ENCODE measurements at places on chromosomes 16 and 17.

GRCh38 chr16:53159781-53160436, 105.1 kb downstream of the CHD9 start:
- DNase-seq: peak; percentile 1

DNA sequence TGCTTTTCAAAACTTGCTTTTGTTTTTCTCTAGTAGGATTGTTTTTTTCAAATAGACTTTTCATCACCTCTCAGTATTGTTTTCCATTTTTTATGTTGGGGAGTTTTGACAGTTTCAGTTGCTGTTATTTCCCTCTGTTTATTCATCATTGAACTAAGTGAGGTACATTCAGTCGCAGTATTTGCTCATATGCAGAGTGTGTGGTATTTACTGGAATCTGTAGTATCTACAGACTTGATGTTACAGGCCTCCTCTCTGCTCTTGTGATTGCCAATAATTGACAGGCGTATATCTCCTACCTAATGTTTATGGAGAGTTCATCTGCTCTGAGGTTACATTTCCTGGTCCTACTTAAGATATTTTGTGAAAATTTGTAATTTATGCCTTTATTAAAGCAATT, 49.6 kb downstream of the COX10 start:
- no peak for DNase-seq

DNA sequence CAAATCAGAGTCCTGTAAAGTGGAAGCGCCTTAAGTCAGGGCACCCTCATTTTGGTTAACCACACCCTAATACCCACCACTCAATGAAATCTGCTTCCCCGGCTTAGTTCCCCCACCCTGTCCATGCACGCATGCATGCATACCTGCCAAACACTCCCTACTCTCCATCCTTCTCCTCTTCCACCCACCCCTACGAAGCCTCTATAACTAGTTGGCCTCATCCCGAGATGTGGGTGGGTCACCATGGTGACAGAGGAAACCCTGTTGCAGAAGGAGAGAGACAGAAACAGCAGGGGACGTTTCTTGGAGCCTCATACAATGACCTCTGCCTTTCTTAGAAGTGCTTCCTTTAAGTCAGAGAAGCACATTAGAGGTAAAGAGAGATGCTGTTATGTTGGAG, 46.8 kb upstream of the DNAH9 start:
- no peak for DNase-seq

GRCh38 chr17:75486151-75486550, 29.2 kb downstream of the CASKIN2 start:
- DNase-seq: no peak

DNA sequence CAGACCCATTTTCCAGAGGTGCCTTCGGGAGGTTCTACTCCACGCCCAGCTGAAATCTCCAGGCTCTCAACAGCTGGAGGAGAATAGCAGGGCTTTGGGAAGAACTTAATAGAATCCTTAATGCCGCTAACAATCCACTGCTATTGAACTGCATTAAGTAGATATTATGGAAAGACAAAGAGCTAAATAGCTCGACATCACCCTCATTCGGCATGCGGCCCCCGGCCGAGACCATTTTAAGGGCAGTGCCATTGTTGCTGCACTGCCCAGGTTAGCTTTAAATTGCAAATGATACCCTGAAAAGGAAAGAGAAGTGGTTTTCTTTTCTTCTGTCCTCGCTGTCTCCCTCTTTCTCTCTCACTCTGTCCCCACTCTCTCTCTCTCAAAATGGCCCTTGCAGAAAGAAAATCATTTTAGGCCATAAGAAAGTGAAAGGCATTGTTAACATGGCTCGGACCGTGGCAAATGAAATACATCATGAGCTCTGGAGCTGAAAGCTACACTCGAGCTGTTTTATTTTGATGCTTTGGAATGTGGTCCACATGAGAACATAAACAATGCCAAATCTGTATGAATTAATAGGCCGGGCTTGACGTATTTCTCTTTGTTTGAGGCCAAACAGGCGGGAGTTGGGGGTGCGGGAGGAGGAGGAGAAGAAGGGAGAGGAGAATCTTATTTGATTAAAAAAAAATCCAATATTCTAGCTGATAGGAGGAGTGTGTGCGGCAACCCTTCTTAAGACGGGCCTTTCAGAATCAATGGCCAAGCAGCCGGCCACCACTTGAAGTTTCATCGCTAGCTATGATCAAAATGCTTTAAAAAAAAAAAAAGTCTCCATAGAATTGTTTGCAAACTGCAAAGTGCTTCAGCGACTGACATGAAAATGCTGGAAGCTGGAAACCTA, 298.8 kb upstream of the IRX3 start:
- DNase-seq: no peak

DNA sequence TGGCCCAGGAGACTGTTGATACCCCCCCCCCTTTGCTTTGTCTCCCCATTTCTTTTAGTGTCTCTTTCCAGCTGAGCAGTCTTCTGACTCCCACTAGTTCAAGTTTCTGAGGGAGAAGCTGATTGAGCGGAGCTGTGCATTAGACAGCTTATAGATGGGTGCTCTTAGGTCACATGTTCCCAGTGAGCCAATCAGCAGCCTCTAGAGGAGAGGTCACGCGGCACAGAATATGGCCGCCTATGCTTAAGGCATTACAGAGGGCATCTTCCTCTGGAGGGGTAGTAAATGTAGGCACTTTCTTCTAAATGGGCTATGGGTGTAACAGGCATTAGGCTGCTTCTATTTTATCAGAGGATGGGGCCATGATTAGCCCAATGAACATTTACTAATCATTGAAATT, 131.6 kb downstream of the CDH13 start:
- no peak for DNase-seq

- no peak for DNase-seq
Measured at GRCh38 chr17:10337976-10338375, 34.8 kb downstream of the MYH13 start.

DNA sequence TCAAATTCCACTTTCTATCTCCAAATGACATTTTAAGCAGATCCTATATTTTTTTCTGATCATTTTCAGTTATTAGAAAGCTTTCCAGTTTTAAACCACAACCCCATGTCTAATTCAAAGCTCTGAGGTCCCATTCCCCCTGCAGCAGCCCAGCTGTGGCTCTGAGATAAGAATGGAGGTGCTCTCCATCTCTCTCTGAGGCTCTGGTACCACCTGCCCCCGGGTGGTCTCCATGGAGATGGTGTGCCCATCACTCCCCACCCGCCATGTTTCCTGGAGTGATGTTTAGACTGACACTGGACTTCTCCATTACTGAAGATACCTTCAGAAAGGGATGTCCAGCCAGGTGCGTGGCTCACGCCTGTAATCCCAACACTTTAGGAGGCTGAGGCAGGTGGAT, 68.1 kb upstream of the SEC14L1 start:
- DNase-seq: no peak

- no peak for DNase-seq
Measured at GRCh38 chr16:8713635-8714172, 39.3 kb downstream of the ABAT start.

GRCh38 chr17:63120406-63120805, 154.4 kb downstream of the TANC2 start:
- no peak for DNase-seq

DNA sequence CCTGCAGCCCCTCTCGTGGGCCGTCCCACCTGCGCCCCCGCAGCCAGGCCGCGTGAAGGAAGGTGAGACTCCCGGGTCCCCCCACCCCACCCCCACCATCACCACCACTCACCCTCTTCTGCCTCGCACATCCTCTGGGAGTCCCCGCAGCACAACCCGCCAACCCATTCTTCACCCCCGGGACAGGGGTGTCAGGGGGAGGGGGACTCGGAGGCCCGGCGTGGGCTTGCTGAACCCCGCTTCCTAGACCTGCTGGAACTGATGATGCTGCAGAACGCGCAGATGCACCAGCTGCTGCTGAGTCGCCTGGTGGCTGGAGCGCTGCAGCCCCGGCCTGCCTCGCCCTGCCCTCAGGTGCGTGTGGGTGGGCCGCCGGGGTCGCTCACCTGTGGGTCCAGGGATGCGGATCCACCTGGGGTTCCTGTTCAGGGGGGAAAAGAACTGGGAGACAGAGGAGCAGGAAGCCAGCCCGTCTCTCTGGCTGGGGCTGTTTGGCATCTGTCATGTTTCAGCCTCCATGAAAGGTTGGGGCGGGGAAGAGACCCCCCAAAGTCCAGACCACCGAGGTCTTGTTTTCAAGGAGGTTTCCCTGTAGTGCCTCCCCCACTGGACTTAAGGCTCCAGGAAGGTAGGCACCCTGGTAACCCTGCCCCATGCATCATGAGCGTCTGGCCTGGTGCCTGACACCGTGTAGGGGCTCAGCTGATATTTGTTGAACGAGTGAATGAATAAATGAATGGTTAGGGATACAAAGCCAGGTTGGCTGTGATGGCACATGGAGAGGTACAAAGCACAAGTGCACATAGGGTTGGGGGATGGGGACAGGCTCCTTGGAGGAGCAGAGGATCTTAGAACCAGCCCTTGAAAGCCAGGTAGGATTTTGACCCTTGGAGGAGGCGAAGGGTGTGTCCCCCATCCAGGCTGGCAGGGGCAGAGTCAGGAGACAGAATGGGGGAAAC, 849 bp downstream of the PRR29 start:
- DNase-seq: no peak

DNA sequence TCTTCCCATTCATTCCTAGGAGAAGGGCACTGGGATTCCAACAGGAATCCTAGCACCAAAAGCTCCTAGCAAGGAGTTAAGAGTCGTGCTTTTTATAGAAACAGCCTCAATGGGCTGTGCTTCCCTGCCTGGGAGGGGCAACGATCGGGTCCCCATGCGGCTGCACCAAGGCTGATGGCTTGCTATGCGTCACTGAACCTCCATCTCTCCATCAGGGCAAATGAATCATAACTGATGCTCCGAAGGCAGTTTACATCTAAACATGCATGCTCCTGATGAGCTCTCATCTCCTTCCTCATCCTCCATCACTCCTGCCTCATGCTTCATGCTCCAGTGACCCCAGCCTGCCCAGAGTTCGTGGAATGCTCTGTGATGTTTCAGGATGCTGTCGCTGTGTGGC, 270.5 kb downstream of the FOXL1 start:
- DNase-seq: no peak

- DNase-seq: no peak
Measured at GRCh38 chr17:42772945-42773289, 332 bp upstream of the VPS25 start.

DNA sequence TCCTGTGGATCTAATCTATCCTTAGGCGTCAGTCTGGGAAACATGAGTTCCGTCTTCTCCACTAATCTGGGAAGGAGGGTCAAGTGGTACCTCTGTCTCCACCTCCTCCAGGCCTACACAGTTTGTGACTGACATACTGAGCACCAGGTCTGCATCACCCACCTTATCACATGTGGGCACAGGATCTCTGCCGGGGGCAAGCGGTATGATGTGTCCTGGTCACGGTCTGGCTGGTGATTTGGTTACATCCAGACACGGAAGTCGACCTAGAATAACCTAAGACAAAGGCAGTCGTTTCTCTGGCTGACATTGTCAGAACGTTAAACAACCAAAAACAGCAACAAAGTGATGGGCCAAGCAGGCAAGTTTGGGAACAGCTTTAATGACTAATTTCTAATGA, 82.5 kb upstream of the HSBP1 start:
- DNase-seq: no peak

- DNase-seq: no peak
Measured at GRCh38 chr16:28820016-28820415, 2.8 kb upstream of the ATXN2L start.

- DNase-seq: no peak
Measured at GRCh38 chr16:49855822-49856671, at the start of gene ZNF423. TSS of gene ZNF423 (minus strand) at chr16:49856112. CDS start at chr16:49855774, 338 bp downstream.

DNA sequence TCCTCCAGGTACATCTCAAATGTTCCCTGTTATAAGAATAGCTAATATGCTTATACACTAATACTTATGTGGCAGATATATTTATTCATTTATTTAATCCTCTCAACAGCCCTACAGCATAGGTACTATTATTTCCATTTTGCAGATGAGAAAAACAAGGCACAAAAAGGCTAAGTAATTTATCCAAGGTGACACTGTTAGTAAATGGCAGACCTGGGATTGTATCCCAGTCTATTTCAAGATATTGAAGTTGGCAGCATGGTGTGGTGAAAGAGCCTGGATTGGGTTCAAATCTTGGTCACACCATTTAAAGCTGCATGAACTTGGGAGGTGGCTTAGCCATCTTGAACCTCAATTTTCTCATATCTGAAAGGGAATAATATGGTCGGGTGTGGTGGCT, 27.2 kb downstream of the TMEM98 start:
- DNase-seq: no peak

- no peak for DNase-seq
Measured at GRCh38 chr17:79986411-79987186, 49.1 kb downstream of the TBC1D16 start.

- DNase-seq: no peak
Measured at GRCh38 chr16:756428-756827, 4.1 kb upstream of the MSLN start.

DNA sequence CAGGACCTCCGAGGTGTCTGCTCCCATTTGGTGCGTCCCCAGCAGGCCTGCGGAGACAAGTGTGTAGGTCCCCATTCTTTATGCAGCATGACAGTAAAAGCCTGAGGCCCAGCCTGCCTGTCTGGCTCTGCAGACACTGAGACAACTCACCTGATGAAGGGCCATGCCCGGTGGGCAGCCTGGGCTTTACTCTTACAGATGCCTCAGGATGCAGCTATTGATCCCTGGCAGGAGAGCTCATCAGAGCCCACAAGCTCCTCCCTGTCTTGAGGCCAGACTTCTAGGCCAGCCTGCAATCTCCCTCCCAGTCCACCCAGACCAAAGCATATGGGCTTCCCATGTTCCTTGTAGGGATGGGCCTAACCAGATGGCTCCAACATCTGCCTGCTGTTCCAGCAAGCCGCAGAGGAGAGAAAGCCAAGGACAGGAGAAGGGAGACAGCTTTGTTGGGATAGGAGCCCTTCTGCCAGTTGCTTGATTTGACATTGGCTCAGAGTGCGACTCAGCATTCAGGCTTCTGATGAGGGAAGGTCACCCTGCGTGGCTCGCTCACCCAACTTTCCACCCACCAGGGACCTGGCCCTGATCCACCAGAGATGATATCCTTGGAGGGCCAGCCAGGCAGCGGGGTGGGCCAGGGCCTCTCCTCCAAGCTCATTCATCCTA, 87.5 kb downstream of the SOCS1 start:
- DNase-seq: no peak

DNA sequence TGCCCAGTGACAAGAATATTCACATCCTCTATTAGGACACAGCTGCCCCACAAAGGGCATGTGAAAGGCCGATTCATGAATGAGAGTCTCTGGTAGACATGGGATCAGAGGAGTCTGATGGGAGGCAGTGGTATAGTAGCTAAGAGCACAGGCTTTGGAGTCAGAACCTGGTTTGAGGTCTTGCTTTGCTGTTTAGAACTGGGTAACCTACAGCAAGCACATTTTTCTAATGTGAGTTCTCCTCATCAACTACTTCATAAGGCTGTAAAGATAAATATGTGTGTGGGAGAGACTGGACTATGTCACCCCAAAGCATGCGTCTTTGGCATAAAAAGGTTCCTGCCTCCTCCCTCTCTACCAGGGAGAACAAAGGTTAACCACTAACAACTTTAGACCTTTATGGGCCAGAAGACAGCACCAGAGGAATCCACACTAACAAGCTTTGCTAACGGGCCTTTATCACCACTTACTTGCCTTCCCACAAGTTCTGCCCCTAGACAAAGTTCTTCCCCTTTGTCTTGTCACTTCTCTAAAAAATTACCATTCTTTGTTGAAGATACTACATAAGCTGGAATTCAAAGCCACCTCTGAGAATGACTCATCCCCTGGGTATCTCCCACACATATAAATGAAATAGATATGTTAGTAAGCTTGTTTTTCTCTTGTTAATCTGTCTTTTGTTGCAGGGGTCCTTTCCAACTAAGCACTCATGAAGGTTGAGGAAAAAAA, 21.1 kb downstream of the CDR2 start:
- DNase-seq: peak; percentile 41
